SIG-M5 (cell line): ENCODE measurements at places on chromosomes 11 and 22.

DNA sequence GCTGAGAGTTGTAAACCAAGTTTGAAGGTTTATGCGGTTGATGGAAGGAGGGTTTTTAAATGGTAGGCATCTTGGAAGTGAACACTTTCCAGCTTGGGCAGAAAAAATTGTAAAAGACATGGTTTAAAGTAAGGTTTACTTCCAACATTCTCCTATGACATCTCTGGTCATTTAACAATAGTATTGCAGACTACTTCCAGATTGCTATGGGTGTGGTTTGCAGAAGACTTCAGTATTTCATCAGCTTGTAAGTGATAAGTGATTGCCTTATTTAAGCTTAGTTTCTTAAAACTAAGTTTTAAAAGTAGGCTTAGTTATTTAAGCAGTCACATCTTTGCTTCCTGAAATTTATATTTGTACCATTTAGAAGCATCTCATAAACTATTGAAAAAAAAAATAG lies 7.2 kb upstream of the STT3A start:
- DNase-seq, result no peak

- DNase-seq, result no peak
Measured at GRCh38 chr11:111735262-111736116, 30.7 kb downstream of the PPP2R1B start.

- no peak for DNase-seq
Measured at GRCh38 chr11:100883830-100884229, 196.7 kb downstream of the ARHGAP42 start.

- DNase-seq, result no peak
Measured at GRCh38 chr11:70555078-70555477, 156.7 kb downstream of the CTTN start.
